ENCODE measurements at places on chromosomes 13 and 19.

- DNase-seq = no peak
Observed at GRCh38 chr13:72740015-72740414, 12.3 kb downstream of the BORA start.

DNA sequence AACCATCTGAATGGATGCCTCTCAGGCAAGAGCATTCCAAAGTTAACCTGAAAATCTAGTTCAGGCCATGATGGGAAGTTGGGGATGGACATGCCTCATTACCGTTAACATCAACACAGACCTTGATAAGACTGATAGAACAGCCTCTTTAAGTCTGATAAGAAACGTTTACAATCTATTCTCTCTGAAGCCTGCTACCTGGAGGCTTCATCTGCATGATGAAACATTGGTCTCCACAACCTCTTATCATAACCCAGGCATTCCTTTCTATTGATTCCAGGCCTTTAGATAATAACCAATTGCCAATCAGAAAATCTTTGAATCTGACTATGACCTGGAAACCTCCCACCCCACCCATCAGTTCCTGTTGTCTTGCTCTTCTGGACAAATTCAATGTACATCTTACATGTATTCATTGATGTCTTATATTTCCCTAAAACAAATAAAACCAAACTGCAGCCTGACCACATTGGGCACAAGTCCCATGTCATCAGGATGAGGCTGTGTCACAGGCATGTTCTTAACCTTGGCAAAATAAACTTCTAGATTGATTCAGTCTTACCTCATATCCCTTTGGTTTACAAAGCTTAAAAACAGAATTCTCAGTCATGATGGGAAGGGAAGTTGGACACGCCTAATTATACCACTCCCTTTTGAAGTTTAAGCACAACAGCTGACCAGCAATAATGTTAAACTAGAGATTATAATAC is 843.8 kb upstream of the SPRY2 start:
- no peak for DNase-seq

GRCh38 chr19:16027528-16027927 is 48.8 kb upstream of the TPM4 start:
- DNase-seq = no peak

DNA sequence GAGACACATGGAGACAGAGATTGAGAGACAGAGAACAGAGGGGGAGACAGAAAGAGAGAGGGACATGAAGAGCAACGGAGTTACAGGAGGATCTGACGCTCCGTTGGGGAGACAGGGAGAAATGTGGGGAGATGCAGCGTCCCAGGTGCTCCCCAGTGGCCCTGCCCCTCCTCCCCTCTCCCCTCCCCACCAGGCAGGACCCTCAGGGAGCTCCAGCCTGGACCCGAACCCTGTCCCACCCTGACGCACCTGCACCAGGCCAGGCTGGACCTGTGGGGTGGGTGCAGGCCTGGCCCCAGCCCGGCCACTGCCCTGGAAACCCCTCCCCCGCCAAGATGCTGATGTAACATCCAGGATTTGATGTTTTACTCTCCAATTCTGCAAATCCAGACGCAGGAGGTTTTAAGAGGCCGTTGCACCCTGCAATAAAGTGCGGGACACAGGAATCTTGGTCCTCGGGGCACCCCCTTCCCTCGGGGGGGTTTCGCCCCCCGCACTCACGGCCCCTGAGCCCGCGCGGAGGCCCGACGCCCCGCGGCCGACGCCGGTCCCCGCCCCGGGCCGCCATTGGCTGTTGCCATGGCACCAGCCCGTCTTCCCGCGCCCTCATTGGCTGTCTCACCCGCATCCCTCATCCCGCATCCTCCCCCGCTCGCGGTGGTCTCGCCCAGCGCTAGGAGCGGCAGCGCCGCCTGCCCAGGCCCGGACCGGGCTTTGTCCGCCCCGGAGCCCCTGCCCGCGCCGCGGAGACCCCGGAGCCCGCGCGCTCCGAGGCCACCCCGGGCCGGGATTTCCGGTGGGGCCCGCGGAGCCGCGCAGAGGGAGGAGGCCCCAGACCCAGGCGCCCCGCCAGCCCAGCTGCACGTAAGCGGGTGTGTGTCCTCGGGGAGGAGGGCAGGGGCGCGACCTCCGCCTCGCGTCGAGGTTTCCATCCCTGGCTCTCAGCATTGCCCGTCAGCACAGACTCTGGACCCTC is at the start of gene APC2:
Gene APC2, plus strand, starts transcription at position 655 of the 976 bp plus-strand sequence. CDS start 2,881 bp downstream, outside the sequence.
- DNase-seq = no peak

DNA sequence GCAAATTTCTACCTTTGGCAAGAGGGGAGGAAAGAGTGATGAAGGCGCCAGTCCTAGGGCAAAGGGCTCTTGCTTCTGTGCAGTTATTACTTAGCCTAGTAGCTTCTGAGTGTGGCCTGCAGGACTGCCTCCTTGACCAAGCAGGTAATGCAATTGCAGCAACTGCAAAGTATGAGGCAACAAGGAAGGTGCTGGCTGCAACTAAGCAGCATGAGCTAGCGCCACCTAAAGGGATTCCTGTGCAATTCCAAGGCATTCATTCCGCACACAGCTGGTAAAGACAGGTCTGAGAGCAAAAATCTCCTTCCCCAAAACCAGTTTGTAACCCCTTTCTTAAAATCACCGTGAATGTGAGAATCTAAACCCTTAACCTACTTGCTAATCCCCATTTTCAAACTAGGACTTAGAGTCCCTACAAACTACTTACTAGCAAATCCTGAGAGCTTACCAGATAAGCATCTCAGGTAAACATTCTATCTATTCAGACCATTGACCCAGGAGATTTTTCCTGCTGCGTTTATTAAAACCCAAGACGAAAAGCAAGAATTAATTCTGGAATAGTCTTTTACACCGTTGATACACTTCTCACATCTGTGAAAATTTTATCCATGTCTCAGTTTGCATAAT is 62.9 kb downstream of the DCT start:
- no peak for DNase-seq

GRCh38 chr19:36128392-36128736 is 11.5 kb upstream of the CAPNS1 start:
- DNase-seq = no peak

DNA sequence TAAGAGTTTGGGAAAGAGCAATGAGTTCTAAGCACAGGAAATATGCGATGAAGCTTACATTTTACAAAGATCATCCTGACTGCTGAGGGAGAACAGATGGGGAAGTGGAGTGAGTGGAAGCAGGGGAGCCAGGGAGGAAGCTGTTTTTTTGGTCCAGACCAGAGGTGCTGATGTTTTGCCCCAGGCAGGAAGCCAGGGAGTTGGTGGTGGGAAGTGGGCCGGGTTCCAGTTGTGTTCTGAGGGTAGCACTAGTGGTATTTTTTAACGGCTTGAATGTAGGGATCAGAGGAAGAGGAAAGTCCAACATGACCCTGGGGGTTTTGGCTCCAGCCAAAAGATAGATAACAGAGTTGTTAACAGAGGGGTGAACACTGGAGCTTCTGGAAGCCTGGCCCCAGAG is 20.7 kb upstream of the OLFM4 start:
- no peak for DNase-seq

- no peak for DNase-seq
Observed at GRCh38 chr13:20590561-20590960, 23.6 kb downstream of the IFT88 start.

DNA sequence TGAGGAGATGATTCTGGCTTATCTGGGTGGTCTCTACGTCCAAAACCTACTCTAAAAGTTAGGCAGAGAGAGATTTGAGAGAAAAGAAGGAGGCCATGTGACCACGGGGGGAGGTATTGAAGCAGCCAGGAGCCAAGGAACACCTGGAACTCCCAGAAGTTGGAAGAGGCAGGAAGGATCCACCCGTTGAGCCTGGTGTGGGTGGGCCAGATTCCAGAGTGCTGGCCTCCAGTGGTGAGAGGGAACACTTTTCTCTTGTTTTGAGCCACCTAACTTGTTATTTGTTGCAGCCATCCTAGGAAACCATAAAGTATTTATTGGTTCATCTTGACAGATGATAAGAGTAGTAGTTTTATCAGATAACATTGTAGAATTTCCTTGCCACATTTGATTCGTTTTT is 396.9 kb downstream of the MYO16 start:
- DNase-seq = no peak

DNA sequence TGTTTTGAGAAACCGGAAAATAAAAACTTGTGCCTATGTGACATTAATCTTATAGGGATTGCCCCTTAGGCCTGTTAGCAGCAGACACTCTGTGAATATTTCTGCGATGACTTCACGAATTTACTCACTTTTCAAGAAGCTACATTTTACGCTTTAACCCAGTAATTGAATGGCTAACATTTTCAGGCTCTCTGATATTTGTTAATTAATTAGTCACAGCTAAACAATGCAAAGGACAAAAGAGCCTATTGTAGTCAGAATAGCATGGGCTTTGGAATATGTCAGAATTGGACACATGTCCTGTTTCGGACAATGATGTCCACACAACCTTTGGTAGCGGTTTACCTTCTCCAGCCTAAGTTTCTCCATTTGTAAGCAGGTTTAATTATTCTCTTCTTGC is 506.6 kb downstream of the EFNB2 start:
- DNase-seq = no peak

DNA sequence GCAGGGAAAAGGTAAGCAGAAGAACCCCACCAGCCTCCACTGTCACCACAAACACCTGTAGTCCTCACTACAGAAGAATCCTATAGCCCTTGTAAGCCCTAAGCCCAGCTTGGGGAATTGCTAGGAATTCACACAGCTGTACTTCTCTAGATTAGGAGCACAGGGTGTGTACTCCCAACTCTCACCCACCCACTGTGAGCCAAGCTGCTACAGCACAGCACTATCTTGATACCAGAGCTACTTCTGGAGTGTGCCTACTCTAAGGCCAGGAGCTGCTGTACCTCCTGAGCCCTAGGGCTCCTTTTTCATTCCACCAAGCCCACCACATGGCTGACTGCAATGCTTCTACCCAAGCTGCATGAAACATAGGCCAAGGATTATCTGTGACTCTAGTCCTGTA is 122.3 kb upstream of the WASF3 start:
- no peak for DNase-seq

DNA sequence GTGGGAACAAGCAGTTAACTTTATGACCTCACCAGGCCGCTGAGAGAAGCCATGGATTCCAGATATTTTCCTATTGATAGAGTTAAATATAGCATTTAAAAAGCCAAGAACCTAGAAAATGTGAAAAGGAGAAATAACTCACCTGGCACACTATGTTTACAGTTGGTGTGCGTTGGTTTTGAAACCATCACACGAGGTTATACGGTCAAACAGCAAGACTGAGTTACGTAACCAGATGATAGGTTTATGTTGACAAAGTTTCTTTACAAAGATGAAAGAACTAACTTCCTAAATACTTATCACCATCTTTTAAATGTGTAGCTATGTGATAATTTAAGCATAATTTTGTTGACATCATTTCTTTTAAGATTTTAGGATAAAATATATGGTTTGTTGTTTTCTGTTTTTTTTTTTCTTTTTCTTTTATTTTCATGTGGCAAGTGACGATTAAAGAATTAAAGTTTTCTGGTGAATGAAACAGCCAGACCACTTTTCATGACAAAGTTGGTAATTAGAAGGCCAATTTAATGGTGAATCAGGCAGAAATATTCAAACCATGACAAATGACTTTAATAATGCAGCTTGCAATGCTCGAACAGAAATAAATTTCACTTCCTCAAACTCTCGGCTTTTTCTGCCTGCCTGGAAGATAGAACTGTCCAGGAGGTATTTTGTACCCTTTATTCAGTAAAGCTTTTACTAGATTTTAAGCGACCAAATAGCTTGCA is 339.1 kb upstream of the OBI1 start:
- DNase-seq = no peak

DNA sequence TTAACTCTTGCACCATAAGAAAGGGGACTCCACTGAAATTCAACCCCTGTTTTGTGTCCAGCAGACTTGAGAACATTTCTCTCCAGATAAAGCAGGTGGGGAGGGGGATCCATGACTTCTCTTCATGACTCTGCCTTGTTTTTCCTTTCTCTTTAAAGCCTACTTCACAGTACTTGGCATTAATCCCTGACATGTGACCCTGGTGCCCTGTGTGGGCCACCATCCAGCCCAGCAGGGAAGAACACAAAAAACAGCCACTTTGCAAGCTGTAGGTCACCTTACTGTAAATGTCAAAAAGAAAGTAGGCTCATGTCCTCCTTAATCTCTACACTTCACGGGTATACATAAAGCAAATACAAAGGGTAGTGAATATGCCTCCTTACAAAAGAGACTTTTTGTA is 30.3 kb upstream of the TPP2 start:
- DNase-seq = no peak

DNA sequence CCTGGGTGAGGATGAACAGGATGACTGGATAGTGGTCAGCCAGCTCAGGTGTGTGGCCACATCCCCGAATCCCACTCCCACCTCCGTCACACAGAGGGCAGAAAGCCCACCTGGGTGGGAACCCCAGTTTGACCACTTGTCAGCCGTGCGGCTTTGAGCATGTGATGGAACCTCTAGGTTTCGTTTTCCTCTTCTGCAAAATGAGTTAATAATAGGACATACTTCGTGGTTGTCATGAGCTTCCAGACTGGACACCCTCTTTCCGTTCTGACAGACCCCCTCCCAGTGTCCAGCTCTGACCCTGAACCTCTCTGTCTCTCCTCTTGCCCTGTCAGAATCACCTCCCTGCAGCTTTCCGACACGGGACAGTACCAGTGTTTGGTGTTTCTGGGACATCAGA is 1.8 kb downstream of the AXL start:
- DNase-seq = no peak

GRCh38 chr19:34409189-34410164 is 5.3 kb downstream of the PDCD2L start:
- DNase-seq = no peak
